Activated naive CD4-positive, alpha-beta T cell treated with anti-CD3 and anti-CD28 coated beads, Interleukin-2, amount 50 U/mL, for 72 hours (primary cell): ENCODE measurements at places on chromosomes 2 and 18. TPM values are rescaled to one million over a fixed set of nuclear protein-coding genes. Genes with fewer than 3 reads are reported as not detected.

Gene PID1
- total RNA-seq: not detected

Gene ASTL
- 0.82 TPM for total RNA-seq

Gene ACOXL
- 0.16 TPM for total RNA-seq

Gene POMC
- total RNA-seq: 2.4 TPM

Gene SERPINB13
- not detected for total RNA-seq

Gene FAM110C
- 0.48 TPM for total RNA-seq

Gene FASTKD2
- total RNA-seq: 35.9 TPM

Gene COX7A2L
- total RNA-seq: 122 TPM

Gene C2orf80
- not detected for total RNA-seq

Gene AFF3
- 1.5 TPM for total RNA-seq

Gene DTNB
- 20.0 TPM for total RNA-seq

Gene LOXHD1
- 0.14 TPM for total RNA-seq

Gene INHA
- 0.23 TPM for total RNA-seq

Gene PROKR1
- total RNA-seq: not detected

Gene ATP8B1
- not detected for total RNA-seq

Gene SLC5A7
- not detected for total RNA-seq
